Central memory CD4-positive, alpha-beta T cell (primary cell): ENCODE measurements at places on chromosomes 7 and 10.

- DNase-seq: no peak
These were observed 1203.8 kb downstream of the SORCS3 start for GRCh38 chr10:105844676-105845570.

GRCh38 chr10:66187053-66187733 lies 738.6 kb upstream of the LRRTM3 start:
- no peak for DNase-seq

DNA sequence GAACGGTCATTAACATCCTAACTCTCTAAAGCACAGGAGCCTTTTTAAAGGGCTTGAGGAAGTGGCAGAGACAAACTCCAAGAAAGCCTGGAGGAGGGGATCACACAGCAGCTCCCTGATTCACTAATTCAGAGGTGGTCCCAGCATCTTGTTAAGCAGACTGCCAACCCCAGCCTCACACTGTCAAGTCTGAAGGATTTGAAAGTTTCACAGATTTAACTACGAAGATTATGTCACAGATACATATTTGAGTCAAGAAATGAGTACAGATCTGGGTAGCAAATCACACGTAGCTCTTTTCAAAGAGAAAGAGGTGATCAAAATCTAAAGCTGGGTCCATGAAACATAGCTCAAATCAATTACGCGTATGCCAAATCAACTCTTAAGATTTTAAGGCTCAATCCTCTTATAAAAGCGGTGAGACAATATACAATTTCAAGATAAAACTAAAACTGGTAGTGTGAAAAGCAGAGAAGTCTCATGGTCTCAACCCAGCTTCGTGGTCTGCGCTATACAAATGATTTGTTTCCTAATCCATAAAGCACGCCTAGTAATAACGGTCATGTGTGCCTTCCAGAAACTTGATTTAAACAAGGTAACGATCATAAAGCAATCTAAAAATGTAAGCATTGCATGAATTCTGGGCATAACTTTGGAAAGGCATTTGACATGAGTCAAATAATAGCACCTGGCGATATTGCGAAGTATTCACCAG lies 229.9 kb upstream of the MKLN1 start:
- peak; percentile 30 for DNase-seq

DNA sequence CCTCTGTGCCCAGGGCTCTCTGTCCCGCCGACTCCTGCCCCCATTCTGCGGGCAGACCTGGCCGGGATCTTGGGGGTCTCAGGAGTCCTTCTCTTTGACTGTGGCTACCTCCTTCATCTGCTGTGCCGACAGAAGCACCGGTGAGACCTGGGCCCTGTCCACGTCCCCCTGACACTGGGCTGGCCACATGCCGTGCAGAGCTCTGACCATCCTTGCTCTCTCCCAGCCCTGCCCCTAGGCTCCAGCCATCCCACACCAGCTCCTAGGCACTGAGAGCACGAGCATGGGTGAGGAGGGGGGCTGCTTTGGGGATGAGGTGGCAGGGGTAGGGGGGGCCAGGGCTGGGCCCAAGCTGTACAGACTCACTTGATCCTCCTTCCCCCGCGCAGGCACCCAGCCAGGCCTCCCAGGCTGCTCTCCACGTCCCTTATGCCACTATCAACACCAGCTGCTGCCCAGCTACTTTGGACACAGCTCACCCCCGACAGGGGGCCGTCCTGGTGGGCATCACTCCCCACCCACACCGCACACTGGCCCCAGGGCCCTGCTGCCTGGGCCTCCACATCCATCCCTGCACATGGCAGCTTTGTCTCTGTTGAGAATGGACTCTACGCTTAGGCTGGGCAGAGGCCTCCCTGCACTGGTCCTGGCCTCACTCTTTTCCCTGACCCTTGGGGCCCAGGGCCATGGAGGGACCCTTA lies 4.8 kb upstream of the PILRB start:
- no peak for DNase-seq

DNA sequence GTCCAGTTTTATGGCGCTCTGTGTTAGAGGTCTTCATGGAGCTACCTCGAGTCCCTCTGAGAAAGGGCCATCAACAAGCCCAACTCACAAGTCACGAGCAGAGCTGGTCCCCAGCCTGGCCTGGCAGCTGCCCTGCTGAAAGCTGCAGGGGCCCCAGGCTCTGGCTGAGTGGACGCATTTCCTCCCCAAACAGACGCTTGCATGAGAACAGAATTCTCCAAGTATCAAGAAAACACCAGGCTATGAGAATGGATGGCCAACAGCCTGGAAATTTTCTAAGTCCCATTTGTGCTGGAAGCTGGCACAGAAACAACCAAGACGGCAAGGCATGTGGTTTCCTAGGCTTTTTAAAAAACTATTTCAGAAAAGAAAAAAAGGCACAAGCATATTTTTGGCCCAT lies 114.8 kb downstream of the FAM53B start:
- no peak for DNase-seq

GRCh38 chr7:301291-302053 lies 11.5 kb downstream of the FOXL3 start:
- no peak for DNase-seq

DNA sequence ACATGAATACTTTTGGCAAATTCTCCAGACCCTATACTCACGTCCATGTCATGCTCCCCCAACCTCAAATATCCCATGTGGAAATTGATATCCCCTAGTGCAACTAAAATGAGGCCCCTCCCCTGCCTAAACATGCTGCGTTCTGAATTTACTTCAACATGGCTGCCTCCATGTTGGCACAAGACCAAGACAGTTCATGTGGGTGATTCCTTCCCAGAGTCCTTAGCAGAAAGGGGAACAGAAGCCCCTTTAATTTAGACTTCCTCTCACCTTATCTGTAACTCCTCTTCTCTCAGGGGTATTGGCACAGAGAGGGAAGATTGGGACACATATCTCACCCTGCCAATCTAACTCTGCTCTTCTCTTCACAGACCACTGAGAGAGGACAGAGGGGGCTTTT lies 24.5 kb upstream of the SLC26A3 start:
- DNase-seq: no peak

DNA sequence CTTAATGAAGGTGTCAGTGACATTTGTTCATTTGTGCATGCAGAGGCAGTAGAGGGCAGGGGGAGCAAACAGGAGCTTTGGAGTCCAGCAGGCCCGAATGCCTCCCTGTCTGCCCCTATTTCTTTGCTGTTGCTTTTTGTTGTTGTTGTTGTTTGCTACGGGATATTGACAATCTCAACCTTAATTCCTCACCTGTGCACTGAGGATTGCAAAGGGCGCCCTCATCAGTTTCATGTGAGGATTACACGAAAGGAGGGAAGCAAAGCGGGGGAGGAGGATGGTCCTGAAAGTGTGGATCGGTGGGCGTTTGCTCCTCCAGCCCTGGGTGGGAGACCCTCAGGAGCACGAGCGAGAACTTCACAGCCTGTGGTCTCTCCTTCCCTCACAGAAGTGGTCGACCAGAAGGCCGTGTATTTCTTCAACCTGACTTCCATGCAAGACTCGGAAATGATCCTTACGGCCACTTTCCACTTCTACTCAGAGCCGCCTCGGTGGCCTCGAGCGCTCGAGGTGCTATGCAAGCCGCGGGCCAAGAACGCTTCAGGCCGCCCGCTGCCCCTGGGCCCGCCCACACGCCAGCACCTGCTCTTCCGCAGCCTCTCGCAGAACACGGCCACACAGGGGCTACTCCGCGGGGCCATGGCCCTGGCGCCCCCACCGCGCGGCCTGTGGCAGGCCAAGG lies 9.6 kb downstream of the GDF10 start:
- no peak for DNase-seq

- no peak for DNase-seq
These were observed 41.1 kb downstream of the WIPI2 start for GRCh38 chr7:5231116-5231515.

- DNase-seq: no peak
These were observed 7.3 kb downstream of the FLNC start for GRCh38 chr7:128837521-128837921.

GRCh38 chr10:31549896-31550295 lies 230.9 kb downstream of the ZEB1 start:
- DNase-seq: no peak

DNA sequence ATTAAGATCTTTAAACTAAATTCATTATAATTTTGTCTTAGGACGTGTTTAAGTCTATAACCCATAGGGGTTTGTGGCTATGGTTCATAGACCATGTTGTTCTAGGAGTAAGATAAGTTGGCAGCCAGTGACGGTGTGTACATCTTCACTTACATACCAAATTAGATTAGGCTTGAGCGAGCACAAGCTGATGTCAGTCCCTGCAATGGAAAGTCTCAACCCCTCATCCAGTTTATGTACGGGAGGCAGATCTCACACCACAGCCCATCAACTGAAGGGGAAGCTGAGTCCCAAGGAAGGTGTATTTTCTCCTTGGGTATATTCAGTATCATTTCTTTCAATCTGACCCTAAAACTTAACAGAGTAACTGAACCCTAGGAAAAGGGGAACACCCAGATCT lies 5.1 kb upstream of the SMC3 start:
- DNase-seq: no peak

GRCh38 chr10:25914776-25915175 lies 19.3 kb upstream of the MYO3A start:
- no peak for DNase-seq

DNA sequence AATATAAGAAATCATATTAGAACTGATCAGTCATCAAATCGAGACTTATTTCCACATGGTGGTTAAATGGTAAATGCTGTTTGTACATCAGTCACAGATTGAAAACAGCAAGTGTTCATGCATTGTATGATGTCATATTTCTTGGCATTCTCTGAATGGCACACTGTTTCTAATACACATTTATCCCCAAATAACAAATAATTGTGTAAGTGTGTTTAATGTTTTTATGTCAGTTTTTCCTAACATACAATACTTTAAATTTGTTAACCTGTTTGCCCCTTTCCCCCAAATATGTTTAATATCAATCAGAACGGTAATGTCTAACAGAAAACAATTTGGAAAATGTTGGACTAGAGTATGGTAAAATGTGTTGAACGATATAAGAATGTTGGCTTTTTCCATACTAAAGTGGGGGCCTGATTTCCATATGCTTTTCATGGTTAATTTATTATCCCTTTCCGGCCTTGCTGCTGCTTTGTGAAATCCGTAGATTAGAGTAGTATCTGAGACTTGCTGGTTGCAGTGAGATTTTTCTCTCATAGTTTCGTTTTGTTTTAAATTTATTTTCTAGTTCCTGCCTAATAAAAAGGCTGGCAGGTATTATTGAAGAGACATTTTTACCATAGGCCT lies 23.7 kb downstream of the RAB18 start:
- DNase-seq: no peak

GRCh38 chr7:39733881-39734632 lies 110.7 kb downstream of the RALA start:
- DNase-seq: no peak

GRCh38 chr7:117803476-117803875 lies 69.8 kb downstream of the CTTNBP2 start:
- DNase-seq: no peak

DNA sequence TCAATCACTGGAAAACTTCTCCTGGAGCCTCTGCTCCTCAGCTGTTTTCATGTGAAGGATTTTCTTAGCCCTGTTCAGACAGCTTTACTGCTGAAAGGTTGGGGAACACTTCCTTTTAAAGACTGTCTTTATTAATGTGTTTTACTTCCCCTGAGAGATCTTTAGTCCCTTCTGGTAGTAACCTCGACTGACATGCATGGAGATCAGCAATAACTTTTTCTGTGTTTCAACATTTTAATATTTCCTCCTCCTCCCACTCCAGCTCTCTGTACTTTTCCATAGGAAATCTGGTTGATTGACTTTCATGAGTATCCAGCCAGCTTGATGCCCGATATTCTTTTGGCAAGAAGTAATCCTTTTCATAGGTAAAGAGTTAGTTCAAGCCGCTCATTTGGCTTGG lies 62.7 kb upstream of the STRIP2 start:
- no peak for DNase-seq

- no peak for DNase-seq
These were observed 67.3 kb upstream of the NPY start for GRCh38 chr7:24216576-24217125.

DNA sequence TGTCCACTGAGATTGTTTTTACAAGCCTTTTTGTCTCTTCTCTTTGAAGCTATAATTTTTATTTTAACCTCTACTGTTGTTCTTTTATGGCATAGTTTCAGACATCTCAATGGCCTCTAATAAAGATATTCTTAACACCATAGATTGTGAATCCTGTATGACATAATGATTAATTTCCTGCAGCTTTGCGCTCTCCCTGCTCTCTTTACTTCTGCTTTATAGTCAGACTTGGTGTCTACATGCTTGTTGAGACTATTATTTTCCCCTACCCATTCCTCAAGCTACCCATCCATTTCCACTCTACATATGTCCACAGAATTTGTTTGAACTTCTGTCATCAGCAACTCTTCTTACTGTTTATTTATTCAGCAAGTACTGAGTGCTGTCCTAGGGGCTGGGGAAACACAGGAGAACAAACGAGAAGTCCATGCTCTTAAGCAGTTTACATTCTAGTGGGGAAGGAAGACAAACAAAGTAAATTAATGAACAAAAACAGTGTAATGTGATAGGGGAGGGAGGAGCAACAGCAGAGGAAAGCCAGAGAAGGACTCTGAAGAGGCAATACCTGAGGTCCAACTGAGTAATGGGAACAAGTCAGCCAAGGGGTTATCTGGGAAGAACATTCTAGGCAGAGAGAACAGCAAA lies 110.1 kb downstream of the CDK14 start:
- DNase-seq: no peak

DNA sequence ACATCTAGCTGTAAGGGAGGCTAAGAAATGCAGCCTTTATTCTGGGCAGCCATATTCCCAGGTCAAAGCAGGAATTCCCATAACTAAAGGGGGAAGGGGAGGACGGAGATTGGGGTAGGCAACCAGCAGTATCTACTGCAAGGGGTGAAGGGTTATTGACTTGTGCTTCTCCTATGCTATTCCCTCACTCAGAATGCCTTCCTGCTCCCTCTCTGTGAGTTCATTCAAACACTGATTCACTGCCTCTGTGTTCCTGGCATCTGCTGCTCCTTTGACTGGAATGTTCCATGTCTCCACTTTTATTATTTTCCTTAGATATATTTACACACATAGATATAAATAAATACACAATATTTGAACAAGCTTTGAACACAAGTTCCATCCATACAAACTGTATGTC lies 11.1 kb downstream of the HTR7 start:
- no peak for DNase-seq

DNA sequence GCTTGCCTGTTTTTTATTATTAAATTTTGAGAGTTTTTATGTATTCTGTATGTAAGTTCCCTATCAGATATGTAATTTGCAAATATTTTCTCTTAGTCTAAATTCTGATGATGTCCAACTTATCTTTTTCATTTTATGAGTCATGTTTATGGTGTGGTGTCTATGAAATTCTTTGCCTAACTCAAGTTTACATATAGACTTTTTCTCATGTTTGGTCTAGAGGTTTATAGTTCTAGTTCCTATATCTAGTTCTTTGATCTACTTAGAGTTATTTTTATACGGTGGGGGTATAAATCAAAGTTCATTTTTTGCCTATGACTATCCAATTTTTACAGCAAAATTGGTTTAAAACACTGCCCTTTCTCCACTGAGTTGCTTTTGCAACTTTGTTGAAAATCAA lies 26.3 kb upstream of the CCDC7 start:
- no peak for DNase-seq

GRCh38 chr10:112744181-112745096 lies 205.6 kb upstream of the TCF7L2 start:
- DNase-seq: no peak
